Left lung (tissue), 14 donors: ENCODE measurements at places on chromosomes 12 and 14.

GRCh38 chr14:103862393-103862782, 15.0 kb upstream of the PPP1R13B start:
- DNase-seq: no peak

DNA sequence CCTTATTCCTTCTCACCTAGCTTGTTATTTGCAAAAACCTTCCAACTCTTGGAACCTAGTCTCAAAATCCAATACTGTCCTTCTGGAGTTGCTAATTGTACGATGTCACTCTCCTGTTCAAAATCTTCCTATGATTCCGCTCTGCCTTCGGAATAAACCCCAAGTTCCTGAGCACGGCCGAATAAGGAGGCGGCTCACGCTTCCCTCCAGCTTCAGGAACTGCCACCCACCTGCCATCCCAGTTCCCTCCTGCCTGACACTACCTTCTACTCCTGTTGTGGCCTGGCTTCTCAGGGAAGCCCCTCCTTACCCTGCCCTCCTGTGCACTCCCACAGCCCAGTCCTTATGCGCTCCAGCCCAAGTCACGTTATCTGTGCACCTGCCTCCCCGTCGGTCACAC, 73.2 kb downstream of the SETD3 start:
- DNase-seq: no peak

- DNase-seq: no peak
Measured at GRCh38 chr12:83153177-83153576, 466.5 kb downstream of the TMTC2 start.

- DNase-seq: peak; percentile 90
Measured at GRCh38 chr12:7638760-7639555, 26.8 kb downstream of the APOBEC1 start.

DNA sequence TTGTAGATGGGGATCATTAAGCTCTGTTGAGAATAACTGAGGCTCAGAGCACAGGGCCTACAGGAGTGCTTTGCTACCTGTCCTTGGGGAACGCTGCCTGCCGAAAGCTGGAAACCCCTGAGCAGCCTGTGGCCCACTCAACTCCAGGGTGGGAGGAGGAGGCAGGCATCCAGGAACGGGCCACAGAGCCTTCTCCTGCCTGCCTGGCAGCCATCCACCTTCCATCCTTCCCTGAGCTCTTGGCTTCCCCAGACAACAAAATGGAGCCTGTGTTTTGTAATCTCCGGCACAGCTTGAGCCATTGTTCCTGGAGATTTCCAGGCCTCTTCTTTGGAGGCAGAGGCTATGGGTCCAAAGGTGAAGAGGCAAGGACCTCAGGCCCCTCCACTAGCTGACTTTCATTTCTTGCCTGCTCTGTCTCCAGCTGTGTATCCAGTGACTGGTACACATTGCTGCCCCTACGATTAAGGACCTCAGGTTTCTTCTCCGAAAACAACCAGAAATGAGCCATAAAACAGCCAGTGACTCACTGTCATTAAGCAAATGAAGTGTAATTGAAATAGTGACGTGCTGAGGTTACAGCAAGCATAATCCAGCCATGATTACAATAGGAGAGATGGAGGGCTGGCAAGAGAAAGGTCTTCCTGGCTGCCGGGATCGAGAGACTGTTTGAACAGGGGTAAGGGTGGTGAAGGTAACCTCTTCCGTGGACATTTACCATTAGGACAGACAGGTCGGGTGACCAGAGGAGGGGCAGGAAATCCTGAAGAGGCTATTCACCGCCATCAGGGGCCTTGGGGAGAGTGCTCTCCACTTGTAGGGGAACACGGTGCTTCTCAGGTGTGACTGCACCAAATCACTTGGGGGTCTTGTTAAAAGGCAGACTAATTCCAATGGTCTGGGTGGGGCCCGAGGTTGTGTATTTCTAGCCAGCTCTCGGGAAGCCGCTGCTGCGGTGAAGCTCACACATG, 56.3 kb upstream of the KCNA5 start:
- no peak for DNase-seq

DNA sequence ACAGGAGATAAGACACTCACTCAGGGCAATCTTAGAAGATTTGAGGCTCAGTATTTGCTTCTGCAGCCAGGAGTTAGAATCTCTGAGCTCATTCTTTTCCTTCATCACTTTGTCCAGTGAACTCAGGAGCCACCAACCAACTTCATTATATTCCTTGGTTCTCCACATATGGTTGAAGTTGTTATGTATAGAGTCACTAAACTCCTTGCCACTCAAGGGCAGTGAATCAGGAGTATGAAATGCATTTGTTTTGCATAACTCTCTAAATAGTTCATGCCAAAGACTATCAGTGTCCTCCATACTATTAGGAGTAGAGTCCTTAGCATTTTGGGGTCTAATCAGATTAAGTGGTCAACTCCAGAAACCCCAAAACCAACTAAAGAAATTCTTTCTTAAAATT, 150.6 kb downstream of the CCDC59 start:
- no peak for DNase-seq

DNA sequence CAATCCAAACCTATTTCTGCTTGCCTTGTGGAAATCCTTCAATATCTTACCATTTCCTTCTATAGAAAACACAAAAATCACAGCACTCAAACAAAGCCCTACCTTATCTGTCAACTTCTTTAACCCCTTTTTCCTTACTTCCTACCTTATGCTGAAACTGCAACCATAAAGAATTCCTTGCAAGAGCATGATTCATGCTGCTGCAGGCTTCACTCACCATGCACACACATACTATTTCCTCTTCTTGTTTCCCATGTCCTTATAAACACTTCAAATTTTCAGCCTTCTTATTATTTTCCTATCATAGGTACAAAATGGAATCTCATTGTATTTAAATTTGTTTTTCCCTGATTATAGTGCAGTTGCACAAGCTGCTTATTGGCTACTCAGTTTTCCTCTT, 23.3 kb downstream of the LMNTD1 start:
- DNase-seq: no peak

DNA sequence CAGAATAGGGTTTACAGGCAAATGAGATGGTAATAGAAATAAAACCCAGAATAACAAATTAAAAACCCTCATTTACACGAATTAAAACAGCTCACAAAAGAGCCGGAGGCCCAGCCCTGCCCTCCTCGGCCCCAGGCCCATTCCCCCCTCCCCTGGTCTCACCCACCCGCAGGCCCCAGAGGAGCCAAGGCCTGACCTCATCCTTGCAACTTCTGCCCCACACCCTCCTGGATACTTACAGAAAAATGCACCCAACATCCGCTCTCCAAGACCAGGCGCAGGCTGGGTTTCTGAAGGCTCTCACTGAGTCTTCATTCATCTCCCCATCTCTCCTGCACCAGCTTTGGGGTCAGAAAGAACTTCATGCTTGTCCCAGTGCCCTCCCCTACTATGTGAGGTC, 16.2 kb upstream of the VSX2 start:
- no peak for DNase-seq

- DNase-seq: no peak
Measured at GRCh38 chr14:96588410-96589257, 86.5 kb downstream of the PAPOLA start.

DNA sequence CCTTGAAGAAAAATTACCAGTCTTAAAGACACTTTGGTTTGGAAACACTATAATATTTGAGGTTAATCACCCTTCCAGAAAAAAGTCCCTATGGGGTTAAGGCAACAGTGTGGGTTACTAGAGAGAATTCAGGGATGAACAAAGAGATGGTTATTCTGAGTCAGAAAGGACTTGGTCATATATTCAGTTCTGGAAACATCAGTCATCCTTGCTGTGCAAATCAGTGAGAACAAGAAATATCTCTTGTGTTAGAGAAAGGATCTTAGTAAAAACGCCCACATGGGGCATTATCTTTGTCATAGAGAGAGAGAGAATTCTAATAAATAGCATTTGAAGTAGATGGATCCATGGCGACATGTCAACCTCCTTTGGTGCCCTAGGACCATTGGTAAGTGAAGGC, 59.4 kb upstream of the E2F7 start:
- DNase-seq: no peak

GRCh38 chr12:11805680-11806079, 156.2 kb downstream of the ETV6 start:
- DNase-seq: no peak

GRCh38 chr12:24591715-24592440, 357.0 kb downstream of the BCAT1 start:
- no peak for DNase-seq

GRCh38 chr14:38404100-38404541, 148.2 kb upstream of the CLEC14A start:
- no peak for DNase-seq

GRCh38 chr12:60094436-60094835, 498.6 kb downstream of the SLC16A7 start:
- no peak for DNase-seq

DNA sequence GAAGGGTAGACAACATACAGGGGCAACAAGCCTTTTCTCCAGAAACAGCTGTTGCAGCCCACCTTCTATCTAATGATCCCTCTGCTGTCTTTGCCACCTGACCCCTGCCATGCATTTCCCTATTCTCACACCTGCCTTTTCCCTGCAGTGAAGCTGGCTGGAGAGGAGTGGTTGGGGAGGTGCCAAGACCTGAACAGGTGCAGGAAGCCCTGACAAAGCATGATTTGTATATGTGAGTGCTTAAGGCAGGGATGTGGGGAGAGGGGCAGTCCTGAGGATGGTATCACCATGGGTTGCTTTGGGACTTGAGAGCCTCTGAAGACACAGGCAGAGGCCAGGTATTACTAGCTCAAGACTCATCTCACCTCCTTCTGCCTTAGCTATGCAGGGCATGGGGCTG, 2.9 kb upstream of the PFDN5 start:
- DNase-seq: no peak

DNA sequence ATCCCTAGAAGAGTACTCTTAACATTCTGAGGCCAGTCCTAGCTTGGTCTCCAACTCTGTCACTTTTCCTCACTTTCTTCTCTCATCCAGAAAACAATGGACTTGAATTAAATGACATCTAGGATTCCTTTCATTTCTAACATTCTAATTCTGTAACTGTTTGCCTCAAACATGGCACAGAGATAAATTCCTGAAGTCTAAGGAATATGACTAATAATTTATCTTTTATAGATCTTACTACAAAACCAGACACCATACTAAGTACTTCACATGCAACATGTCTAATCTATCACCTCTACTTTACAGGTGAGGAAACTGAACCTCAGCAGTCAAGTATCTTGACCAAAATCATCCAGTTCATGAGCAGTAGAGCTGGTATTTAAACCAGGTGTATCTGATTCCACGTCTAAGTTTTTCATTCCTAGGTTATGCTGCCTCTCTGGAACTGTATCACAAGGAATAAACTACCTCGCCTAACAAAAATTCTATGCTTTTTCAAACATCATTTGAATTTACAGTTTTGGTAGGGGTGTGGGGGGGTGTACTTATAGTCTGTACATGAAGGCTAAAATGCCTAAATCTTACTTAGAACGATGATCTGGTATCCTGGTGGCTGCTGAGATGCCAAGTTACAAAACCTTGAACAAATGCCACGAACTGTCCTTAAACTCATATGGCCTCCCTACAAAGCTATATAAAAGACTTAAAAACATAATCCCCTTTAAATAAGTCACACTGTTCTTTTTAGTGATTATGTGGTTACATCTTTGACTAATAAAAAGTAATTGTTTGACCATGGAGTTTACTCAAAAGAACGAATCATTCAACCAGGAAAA, 41.6 kb downstream of the ATXN2 start:
- DNase-seq: no peak

- no peak for DNase-seq
Measured at GRCh38 chr14:51548187-51548586, 103.5 kb upstream of the FRMD6 start.

DNA sequence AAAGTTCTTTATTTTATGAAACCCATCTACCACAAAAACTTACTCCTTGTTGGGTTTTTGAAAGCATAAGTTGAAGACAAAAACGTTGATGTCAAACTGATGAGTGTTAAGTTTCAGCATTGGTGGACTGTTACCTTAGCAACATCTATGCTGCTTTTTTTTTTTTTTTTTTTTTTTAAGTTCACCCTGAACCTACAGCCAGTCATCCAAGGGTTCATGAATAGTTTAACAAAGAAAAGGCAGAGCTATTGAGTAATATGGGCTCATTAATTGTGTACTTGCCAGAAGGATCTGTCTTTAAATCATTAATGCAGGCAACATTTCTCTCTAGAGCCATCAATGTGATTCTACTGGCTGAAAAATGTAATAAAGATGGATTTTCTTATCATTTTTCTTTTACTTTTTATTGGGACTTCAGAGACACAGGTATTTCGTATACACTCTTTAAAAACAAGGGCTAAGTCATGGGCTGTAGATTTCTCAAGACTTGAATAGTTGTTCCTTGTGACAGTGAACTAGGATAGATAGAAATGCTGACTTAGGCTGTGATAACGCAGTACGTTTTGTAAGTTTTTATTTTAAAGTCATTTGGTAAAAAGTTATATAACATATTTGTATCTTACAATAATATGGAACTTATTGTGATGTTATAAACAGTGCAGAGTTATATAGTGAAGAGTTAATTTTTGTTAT, at the start of gene PTPRQ:
PTPRQ (plus strand) TSS at position 262 of the 693 bp plus-strand sequence; CDS start at position 373, 111 bp downstream.
- no peak for DNase-seq

DNA sequence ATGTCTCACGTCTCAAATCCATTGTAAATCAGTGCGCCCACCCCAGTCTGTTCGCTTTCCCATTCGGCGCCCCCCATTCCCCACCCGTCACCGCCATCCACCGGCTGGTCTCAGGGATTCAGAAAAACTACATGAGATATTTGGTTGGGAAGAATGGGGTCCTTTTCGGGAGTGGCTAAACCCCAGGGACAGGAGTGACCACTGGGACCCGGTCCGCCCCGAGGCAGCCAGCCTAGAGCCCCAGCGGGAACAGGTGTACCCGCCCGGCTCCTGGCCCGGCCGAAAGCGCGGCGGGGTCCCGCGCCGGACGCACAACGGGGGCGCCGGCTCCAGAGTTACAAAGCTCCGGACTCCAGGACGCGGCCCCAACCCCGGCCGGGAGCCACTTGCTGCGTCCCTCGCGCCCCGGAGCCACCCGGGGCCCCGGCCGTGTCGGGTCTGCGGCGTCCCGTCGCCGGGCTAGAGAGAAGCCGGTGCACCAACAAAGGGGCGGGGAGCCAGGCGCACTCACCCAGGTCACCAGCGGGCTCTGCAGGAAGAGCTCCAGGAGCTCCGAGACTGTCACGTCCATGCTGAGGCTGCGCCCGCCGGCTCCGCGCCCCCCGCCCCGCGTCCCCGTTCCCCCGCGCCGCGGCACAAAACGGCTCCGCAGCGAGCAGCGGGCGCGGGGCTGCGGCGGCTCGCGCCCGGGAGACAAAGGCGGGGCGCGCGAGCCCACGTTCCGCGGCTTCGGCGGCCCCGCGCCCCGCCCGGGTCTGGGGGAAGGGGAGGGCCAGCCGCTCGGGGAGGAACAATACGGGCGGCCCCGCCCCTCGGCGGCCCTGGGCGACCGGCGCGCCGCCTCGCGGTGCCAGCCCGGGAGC, at the start of gene CCDC88C:
CCDC88C (minus strand) TSS at position 701 of the 863 bp plus-strand sequence; CDS start at position 571, 130 bp downstream.
- DNase-seq: peak; percentile 73

DNA sequence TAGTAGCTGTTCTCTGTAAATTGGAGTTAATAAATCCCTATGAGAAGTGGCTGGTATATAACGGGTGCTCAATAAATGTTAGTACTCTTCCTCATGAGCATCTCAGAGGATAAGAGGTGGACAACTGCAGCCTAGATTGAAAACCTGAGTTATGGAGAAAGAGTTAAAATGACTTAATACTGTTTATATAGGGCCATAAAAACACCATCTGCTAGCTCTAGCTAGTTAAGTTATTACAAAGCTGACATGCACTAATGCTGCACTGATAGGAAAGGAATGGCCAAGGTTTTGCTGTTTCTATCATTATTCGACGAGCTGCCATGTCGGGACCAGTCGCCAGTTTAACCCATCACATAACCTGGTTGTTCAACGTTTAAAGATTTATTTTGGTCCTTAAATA, 72.0 kb upstream of the SEL1L start:
- no peak for DNase-seq
